ENCODE measurements at places on chromosomes 6 and 20.

DNA sequence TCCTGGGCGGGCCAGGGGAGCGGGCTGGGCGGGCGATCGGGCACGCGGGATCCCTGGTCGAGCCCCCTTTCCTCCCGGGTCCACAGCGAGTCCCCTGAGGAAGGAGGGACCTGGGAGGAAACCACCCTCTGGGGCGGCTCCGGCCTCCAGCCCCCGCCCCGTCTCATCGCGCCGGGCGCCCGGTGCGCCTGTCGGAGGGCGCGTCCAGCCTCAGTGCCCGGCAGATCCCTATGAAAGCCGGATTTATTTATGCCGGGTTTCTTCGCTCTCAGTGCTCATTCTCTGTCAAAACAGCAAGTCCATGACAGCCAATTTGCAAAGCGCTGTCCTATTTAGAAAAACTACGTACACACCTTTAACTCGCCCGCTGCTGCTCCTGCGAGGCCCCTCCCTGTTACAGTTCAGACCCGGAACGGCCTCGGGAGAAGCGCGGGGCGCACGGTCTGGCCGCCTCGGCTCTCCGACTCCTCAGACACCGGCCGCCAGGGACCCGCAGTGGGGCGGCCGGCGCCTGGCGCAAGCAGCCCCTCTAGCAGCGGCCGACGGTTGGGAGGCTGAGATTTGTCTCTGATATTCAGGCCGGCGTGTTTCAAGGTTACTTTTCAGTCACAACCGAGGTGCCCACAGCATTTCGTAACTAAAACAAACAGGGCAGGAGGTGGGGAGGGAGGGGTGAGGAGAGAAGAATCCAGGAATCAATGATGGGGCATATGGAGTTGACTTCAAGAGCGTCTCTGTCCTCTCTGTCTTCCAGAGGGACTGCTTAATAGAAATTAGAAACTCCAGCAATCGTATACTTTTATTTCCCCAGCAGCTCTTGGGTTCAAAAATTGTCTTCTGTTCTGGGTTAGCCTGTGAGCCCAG is 782 bp upstream of the FOXA2 start:
- no peak for DNase-seq

- DNase-seq: no peak
These were observed 8.4 kb upstream of the ZSWIM1 start for GRCh38 chr20:45872626-45873025.

DNA sequence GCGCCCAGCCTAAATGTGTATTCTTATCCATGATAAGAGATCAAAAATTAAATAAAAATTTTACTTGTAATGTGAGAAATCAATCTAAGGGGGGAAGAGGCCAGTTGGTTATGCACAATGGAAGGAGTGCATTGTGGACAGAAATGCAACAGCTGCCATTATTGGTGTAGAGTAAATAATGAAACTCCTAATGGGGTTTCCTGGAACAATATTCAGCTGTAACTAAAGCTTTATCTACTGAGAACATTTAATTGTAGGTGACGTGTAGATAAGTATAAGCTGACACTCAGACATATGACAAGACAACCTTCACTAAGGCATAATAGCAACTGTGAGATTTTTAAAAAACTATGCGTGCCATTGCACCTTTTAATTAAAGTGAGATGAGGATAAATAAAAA is 71.4 kb downstream of the CEP57L1 start:
- DNase-seq: no peak

DNA sequence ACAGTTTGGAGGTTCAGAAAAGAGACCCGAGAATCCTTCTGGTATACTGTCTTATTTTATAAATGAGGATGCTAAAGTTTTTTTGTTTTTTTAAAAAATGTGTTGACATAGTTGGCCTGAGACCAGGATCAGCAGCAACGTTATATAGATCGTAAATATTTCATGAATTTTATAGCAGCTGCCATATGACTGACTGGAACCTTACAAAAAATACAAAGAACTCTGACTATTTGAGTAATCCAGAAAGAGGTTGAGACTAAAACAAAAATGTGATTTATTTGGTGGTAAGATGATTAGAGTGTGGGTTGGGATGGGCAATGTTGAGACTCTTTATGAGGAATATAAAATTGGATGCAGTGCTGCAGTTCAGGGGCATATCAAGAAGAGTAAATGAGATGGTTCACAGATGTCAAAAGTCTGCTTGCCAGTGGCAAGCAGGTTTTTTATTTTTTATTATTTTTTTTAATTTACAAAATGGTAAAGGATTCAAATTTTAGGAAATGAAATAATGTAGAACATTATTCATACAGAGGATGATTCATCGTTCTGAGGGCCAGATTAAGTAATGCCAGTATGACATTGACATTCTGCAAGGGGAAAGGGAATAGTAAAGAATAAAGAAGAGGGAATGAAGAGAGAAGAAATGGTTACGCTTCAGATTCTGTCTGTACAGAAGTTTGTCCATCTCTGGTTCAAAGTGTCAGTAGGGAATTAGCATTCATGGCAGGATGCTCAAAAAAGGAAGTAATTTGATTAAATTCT is 58.5 kb downstream of the SCAF8 start:
- DNase-seq: no peak

- DNase-seq: no peak
These were observed at the start of gene SLC17A9 for GRCh38 chr20:62952373-62952967. TSS of gene SLC17A9 (plus strand) at chr20:62952709. CDS start at chr20:62952831, 122 bp downstream.

DNA sequence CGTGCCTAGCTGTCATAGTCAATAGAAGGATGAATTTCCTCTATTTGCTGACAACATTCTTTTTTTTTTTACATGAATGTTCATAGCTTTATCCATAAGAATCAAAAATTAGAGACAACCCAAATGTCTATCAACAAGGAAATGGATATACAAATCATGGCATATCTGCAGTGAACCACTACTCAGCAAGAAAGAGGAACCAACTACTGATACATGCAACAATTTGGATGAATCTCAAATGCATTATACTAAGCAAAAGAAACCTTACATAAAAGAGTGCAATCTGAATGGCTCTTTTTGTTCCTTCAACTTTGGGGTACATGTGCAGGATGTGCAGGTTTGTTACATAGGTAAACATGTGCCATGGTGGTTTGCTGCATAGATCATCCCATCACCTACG is 17.7 kb upstream of the MCM9 start:
- no peak for DNase-seq

- DNase-seq: no peak
These were observed 7.7 kb downstream of the NPEPL1 start for GRCh38 chr20:58700121-58700821.

- no peak for DNase-seq
These were observed 21.9 kb upstream of the TULP1 start for GRCh38 chr6:35534407-35535170.

DNA sequence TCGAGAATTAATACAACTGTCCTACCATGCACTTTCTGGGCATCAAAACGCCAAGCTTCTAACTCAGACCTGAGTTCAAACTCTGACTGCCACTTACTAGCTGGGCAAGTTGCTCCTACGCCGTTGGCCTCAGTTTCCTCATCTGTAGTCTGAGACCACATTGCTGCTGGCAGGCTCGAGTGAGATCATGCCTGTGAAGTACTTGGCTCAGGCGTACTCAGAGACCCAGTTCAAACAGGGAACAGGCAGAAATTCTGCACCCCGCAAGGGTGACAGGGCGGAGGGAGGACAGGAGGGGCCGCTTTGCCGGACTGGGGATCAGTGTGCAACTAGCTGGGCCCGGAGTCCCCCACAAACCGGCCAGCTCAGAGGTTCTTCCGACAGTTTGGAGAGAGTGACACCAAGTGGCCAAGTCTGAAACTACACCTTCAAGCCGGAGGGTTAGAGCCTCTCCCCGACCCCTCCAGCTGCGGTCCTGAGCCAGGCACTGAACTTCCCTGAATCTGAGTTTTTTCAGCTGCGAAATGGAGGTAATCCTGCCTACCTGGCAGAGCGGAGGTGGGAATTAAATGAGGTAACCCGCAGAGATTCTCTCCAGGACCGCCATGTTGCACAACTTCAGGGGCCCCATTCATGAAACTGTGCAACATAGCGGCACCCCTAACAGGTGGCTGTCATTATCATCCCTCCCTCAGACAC is 46.0 kb upstream of the PTPN1 start:
- peak; percentile 30 for DNase-seq

- DNase-seq: no peak
These were observed 723 bp downstream of the COL11A2 start for GRCh38 chr6:33191383-33192104.

DNA sequence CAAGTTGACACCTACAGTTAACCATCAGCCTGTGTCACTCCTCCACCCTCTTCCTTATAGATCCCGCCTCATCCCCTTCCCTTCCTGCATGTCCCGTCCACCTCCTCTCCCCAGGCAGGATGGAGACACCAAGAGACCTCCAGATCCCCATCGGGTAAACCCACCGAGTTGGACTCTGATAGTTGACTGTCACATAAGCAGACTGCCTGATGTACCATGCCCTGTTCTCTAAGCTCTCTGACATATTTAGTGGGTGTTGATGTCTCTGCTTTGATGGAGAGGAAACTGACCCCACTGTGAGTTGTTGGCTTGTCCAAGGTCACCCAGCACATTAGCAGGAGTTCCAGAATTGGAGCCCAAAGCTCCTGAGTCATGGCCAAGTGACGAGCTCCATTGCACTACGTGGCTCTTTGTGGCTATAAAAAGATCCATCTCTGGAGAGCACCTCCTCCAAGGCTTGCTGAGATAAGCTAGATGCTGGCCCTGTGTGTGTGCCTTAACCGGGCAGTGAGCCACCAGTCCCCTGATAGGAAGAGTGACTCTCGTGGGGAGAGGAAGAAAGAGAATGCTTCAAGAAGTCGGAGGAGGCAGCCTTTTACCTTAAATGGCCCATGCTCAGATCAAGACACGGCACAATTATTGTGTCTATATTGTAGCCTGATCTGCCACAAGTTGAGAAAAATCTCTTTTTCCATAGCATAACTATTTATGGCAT is 236.0 kb upstream of the ECI2 start:
- DNase-seq: no peak

DNA sequence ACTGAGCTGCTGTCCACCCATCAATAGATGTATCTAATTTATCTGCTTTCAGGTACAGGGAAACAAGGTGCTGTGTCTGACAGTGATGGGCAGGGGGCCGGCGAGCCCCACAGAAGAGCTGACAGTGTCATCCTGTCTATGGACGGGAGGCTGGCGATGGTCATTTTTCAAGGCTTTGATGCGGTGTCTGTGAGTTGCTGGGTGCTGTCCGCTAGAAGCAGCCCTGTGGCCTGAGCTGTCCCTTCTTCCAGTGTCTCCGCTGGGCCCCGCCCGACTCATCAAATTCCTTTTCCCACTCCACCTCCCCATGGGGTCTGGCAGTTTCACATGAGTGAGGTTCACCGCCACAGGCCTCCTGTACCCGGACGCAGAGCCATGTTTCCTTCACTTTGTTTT is 161.4 kb upstream of the PMEPA1 start:
- no peak for DNase-seq

DNA sequence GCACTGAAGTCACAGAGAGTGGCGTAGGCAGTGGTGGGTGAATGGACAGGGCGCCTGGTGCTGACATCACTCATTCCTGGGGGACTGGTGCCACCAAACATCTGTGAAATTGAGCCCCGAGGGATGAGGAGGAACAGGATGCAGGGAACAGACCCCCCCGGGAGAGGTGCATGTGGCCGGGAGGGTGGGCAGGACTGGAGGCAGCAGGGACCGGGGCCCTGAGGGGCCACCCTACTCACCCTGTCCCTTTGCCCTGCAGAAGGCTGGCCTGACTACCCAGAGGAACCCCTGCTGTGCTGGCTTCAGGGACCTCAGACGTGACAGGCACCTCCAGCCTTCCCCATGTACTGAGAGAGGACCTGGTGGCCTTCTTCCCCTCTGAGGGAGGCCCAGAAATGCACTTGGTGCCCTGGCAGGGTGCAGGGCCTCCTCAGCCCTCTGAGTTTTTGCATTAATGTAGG is 25.1 kb downstream of the SYNDIG1 start:
- DNase-seq: no peak

- no peak for DNase-seq
These were observed 61.7 kb downstream of the E2F3 start for GRCh38 chr6:20463396-20463795.

- DNase-seq: no peak
These were observed 73.1 kb downstream of the HIVEP2 start for GRCh38 chr6:142871910-142872331.

- no peak for DNase-seq
These were observed 108.4 kb upstream of the GGTLC1 start for GRCh38 chr20:24096864-24097450.

- DNase-seq: no peak
These were observed 49.9 kb downstream of the PRDM1 start for GRCh38 chr6:106135911-106136571.

DNA sequence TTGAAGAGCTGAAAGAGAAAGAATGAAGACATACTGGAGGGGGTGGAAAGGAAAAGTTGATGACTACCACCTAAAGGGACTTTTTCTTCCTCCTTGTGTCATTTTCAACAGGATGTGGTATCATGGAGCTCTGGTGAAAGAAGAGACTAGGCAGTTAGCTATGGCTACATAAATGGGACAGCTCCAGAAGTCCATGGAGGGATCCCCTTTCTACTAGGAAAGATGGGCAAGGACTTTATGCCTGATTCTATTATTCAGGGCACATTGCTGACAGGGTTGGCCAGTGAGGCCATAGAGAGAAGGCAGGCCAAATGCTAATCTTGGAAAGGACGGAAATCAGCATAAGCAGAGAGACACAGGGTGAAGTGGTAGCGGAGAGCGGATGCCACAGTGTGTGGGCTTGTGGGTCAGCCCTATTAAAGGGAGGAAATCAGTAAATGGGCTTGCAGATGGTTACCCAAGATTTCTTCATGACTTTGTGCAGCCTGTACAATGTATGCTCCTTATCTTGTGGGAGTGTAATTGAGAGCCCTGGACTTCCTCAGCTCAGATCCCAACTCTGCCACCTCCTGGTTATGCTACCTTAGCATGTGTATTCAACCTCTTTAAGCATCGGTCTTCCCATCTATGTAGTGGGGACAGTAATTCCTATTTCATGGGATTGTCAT is 77.4 kb upstream of the TMEM170B start:
- DNase-seq: no peak

GRCh38 chr6:51989789-51990188 is 97.6 kb downstream of the PKHD1 start:
- no peak for DNase-seq

GRCh38 chr20:4369798-4370124 is 351.9 kb upstream of the PRND start:
- DNase-seq: peak; percentile 35

DNA sequence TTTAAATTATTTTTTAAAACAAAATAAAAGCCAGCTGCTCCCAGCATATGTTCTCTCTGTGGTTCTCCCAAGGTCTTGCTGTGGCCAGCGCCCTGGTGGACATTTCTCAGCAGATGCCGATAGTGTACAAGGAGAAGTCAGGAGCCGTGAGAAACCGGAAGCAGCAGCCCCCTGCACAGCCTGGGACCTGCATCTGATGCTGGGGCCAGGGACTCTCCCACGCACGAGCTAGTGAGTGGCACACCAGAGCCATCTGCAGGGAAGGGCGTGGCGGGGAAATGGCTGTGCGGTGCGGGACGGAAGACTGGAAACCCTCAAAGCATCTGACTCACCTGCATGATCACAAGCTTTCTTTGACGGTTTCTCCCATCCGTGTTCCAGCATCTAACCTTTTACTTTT is 16.5 kb downstream of the GFRA4 start:
- DNase-seq: no peak

Measured in stimulated activated CD4-positive, alpha-beta T cell treated with anti-CD3 and anti-CD28 coated beads, Interleukin-12 subunit alpha, Interleukin-12 subunit beta, amount 100 ng/mL, for 24 hours (primary cell).